ENCODE measurements at places on chromosomes 11 and 22.

DNA sequence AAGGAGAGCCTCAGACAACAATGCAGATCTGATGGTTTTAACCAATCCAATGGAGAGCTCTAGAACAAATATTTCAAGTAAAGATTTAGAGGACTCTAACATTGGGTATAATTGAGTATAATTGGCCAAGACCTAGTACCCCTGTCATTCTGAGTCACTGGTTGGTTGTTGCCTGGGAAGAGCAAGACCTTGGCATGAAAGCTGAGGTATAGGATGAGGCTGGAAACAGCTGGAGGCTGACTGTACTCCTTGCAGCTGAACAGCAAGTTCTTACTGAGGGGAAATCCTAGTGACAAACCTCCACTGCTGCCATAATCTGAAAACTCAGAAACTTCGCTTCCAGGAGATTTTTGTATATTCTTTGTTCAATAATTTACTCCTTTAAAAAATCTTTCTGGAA, 54.3 kb upstream of the MUC15 start:
- DNase-seq, result no peak

- DNase-seq, result no peak
Observed at GRCh38 chr11:109223451-109223850, 198.5 kb upstream of the C11orf87 start.

DNA sequence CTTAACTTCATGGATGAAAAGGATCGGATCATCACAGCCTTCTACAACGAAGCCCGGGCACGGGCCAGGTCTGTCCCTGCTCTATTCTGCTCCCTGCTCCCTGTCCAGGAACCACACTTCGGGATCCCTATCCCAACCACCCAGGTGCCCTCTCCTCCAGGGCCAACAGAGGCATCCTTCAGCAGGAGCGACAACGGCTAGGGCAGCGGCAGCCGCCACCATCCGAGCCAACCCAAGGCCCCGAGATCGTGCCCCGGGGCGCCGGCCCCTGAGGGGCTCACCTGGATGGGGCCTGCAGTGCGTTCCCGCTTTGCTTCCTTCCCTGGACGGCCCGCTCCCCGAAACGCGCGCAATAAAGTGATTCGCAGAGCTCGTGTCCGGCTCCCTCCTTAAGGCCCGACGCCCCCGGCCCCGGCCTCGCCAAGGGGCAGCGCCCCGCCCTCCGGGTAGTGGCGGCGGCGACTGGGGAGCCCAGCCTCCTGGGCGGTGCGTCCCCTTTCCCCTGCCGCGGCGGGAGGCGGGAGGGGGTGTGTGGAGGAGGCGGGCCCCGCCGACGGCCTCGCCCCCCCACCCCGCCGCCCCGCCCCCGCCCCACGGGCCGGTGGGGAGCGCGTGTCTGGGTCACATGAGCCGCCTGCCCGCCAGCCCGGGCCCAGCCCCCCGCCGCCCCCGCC, at the start of gene VEGFB:
Gene VEGFB, plus strand, starts transcription at position 672 of the 674 bp plus-strand sequence. CDS start 250 bp downstream, outside the sequence.
- DNase-seq, result peak; percentile 34

- DNase-seq, result no peak
Observed at GRCh38 chr22:48576333-48577013, 1251.2 kb downstream of the BRD1 start.

- DNase-seq, result no peak
Observed at GRCh38 chr11:108117746-108118371, 3.5 kb upstream of the ACAT1 start.

DNA sequence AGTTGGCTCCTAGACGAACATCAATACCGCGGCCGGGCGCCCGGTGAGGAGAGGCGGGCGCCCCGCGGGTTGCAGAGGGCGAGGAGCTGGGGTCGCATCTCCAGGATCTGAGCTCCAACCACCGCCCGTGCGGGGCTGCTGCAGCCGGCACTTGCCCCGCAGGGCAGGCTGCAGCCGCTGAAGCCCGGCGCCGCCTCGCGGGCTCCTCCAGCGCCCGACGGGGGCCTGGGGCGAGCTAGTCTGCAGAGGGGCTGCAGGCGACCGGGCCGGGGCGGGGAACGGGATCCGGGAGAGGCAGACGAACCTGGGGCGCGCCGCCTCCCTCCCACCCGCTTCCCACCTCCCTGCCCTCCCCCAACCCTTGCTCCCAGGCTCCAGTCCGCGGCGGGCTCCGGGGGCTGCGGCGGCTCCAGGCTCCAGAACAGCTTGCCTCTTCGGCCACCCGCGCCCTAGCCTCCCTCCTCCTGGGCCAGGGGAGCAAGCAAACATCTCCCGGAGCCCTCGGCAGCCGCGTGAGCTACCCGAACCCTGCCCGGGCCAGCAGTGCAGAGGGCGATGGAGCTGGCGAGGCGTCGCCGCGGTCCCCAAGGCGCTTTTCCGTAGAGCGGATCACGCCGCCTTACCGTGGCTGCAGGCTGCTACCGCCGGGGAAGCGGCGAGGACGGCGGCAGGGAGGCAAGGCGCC, 802 bp downstream of the TENM4 start:
- DNase-seq, result no peak

GRCh38 chr11:83827940-83828554, 541.9 kb upstream of the CCDC90B start:
- DNase-seq, result peak; percentile 19

- peak; percentile 83 for DNase-seq
Observed at GRCh38 chr11:47946682-47947559, 33.4 kb upstream of the PTPRJ start.

DNA sequence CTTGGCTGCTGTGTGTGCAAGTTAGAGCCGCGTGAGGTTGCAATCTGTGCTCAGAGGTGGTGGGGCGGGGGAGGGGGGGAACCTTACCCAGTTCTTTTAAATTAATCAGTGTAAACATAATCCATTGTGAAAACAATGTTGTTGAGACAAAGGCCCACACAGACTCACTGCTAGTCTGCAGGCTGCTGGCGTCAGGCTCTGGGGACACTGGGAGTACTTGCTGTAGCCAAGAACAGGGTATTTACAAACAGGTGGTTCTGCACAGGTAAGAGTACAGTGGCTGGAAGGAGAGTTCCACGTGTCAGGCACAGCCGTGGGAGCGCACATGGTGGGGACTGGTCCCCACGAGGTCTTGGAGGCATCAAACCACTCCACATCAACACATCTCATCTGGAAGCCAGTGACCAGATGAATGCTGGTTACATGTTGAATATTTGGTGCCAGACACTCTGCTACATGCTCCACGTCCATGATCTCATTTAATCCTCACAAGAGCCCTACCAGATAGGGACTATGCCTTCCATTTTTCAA, 27.4 kb downstream of the SCUBE1 start:
- DNase-seq, result no peak

DNA sequence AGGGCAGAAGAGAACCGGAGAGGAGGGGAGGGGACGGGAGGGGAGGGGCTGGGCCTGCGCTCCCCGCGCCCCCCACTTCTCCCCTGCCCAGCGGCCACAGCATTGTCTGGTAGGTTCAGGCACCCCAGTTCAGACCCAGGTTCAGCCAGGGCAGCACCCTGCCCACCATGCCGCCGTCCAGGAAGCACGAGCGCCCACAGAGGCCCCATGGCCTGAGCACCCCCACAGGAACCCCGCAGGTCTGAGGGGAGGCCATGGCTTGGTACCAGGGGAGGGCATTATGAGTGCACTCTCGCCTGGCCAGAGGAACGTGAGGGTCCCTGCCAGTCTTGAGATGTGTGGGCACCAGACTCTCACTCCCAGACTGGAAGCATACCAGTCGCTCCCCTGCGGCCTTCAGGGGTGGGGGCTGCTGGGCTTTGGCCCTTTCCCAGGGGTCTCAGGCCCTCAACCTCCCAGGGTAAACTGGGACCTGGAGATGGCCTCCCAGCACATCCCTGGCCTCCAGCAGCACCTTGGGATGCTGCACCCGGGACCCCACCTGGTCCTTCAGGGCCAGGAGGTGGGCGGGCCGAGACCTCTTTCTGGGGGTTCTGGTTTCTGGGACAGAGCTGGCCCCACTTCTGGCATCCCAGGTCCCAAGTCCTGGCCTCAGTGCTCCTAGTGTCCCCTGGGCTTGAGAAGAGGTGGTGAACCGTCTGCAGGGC, 597 bp upstream of the PLXNB2 start:
- no peak for DNase-seq

GRCh38 chr11:115939731-115940421, 435.7 kb upstream of the CADM1 start:
- DNase-seq, result no peak

DNA sequence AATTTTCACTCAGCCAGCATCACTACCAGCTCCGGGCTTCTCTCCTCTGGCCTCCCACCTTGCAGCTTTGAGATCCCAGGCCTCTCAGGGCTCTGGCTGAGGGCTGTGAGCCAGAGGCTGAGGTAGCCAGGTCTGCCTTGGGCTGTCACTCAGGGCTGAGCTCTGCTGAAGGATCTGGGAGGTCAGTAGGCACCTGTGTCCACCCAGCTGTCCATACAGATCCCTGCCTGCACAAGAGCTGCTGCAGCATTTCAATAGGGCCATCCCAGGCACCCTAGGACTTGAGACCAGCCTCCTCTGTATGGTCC, 12.6 kb downstream of the KCNQ1OT1 start:
- DNase-seq, result no peak

GRCh38 chr22:27843441-27843840, 41.9 kb upstream of the MN1 start:
- DNase-seq, result no peak

GRCh38 chr11:75425422-75425821, 7.6 kb downstream of the KLHL35 start:
- no peak for DNase-seq

GRCh38 chr22:47808886-47809620, 1046.6 kb downstream of the TBC1D22A start:
- no peak for DNase-seq

DNA sequence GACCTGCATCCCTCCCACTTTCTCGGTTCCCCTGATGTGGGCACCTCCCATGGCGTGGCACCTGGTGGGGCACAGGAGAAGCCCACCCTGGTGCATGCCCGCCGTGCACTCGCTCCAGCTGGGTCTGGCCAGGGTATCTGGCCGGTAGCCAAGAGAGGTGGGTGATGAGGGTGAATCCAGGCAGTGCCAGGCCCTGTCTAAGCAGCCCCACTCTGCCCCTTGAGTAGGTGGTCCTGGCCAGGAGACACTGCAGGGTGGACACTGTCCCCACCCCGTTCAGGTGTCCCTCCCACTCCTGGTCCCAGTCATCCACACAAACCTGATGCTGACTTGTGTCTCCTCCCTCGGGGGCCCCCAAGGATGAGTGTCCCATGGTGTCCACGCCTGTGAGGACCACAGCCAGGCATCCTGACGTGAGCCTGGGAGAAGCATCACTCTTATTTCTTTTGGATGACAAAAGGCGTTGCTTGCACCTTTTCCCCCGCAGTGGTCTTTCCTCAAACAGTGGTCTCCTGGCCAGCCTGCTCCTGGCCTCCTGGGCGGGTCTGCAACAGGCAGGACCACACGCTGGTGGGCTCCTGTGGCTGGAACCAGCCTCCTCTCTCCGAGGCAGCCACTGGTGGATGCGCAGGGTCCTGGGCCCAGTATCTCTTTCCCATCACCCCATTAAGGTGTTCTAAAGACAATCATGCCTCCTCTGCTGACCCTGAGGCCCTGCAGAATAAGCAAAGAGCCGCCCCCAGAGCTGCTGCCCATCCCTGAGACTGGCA, 922.3 kb downstream of the BRD1 start:
- DNase-seq, result no peak

GRCh38 chr11:65478388-65479183, 20.3 kb upstream of the MALAT1 start:
- no peak for DNase-seq

GRCh38 chr22:32803738-32804435, 2.4 kb downstream of the TIMP3 start:
- no peak for DNase-seq

GRCh38 chr11:121930004-121930965, 185.7 kb downstream of the BLID start:
- DNase-seq, result no peak

DNA sequence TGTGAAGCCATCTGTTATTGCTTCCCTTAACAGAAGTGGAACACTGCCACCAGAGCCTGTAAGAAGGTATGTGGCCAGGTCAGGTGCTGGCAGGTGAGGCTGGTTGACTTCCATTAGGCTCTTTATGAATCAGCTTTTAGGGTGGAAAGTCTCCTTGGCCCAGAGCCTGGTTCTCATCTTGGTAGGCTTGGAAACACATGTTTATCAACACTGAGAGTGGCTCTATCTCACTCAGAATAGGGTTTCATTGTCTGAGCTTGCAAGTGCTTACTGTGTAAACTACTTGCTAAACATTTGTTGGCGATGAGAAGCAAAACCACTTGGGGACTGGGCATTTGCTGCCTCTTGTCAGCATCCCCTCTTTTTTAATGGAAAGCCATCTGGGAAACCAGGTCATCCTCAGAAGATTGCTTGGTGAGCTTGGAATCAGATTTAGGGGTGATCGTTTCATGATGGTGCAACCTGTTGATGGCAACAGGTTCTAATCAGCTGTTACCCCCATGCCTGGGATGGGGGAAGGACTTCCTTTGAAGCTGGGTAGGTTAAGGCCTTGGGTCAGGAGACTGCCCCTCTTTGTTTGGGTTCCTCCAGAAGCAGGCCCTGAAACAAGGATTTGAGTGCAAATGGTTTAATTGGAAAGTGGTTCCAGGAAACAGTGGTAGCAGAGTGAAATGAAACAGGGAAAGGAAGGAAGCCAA, 75.0 kb upstream of the AMPD3 start:
- DNase-seq, result no peak

DNA sequence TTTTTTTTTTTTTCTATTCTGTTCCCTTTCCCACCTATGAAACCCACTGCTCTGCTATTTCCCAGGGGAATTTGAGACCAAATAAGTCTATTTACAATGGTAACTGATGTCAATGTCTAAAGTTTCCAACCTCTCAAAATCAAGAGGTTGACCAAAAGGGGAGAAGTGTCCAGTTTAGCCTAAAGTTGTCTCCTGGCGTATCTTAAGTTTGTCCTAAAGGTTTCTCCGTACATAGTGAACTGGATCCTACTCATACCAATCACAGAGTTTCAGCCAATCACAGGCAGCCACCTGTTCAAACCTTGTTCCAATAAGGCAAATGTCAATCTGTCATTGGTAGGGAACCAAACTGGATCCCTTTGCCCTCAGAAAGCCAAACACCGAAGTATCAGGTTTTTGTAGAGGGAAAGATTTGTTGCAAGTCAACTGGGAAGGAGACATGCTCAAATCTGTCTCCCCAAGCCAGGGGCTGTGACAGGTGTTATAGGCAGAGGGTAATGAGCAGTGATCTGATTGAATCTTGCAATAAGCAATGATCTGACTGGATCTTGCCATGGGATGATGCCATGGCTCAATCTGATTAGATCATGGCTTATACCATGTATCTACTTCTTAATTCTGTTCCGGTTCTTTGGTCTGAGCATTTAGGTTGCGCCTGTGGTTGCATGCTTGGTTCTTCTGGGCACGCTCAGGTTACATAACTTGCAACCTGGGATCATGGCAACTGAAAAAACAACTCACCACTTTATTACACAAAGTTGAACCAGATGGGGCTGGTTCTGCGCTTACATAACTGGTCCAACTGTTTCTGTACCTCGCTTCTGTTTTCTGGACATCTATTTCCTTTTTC, 1.1 kb upstream of the VPS37C start:
- no peak for DNase-seq

- DNase-seq, result no peak
Observed at GRCh38 chr22:45511847-45512261, 9.2 kb downstream of the FBLN1 start.
